ENCODE measurements at places on chromosomes 11 and 22.

- peak; percentile 64 for DNase-seq
These were observed 209.7 kb upstream of the ARHGAP20 start for GRCh38 chr11:110921742-110922521.

DNA sequence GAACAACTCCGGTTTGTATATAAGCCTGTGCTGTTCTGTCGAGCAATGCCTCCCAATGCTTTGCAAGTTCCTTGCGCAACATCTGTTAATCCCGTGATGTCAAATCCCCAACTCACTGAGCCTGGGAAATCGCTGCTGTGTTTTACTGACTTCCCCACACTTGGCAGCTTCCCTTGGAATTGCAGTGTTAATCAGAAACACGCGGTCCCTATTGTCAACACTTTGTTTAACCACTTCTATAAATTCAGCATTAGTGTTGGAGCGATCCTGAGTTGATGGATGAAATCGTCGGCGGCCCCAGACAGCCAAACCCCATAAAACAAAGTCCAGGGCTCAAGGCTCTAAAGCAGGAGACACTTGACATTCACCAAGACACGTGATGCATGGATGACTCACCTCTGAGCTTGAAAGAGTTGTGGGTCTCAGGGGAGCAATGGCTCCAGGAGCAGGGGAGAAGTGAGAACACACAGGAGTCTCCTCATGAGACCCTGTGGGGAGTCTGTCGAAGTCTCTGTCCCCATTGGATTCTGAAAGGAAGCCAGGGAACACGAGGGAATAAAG lies 555.3 kb downstream of the MIAT start:
- peak; percentile 100 for DNase-seq

- peak; percentile 42 for DNase-seq
These were observed 3.0 kb upstream of the RFPL3 start for GRCh38 chr22:32354360-32355351.

- no peak for DNase-seq
These were observed 82.6 kb upstream of the NNMT start for GRCh38 chr11:114213622-114214021.

DNA sequence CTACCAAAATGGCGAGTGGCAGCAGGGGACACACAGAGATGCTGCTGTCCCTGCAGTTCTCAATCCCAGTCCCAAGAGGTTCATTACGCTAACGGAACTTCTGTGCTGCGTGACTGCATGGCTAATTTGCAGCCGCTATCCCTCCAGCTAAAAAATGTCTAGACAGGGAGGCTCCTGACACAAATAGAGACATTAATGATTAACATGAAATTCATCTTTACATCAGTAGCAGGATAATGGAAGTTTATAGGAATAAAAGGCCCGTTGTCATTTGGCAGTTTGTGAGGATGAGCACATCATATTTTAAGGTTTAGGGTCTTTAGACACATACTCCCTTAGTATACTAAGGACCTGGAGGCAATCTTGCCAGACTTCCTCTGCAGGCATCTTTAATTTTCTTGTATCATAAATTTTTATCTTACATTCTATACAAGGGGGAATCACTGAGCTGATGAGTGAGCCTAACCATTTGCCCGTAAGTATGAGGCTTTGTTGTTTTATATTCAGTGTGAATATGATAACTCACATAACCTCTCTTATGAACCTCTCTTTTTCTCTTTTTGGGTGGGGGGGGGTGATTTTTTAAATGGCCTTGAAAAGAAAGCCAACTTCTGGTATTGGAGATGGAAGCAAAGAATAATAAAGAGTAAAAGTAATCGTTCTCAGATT lies 99.8 kb upstream of the OR9G4 start:
- DNase-seq = no peak

DNA sequence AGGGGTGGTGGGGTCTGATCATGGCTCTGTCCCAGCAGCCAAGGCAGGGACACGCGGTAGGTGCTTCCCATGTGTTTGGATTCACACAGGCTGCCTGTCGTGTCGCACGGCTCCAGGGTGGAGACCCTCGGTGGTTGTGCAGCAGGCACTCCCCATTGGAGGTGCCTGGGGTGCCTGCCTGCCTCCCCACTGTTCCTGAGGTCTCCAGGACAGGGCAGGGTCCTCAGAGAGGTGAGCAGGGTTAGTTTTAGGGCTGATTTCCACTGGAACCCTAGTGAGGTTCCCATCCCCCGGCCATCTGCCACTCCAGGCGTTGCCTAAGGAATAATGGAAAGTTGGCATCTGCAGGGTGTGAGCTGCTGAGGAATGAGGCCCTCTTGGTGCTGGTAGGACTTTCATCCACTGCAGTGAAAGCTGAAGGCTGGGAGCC lies 32.3 kb downstream of the OSBPL5 start:
- DNase-seq = no peak

DNA sequence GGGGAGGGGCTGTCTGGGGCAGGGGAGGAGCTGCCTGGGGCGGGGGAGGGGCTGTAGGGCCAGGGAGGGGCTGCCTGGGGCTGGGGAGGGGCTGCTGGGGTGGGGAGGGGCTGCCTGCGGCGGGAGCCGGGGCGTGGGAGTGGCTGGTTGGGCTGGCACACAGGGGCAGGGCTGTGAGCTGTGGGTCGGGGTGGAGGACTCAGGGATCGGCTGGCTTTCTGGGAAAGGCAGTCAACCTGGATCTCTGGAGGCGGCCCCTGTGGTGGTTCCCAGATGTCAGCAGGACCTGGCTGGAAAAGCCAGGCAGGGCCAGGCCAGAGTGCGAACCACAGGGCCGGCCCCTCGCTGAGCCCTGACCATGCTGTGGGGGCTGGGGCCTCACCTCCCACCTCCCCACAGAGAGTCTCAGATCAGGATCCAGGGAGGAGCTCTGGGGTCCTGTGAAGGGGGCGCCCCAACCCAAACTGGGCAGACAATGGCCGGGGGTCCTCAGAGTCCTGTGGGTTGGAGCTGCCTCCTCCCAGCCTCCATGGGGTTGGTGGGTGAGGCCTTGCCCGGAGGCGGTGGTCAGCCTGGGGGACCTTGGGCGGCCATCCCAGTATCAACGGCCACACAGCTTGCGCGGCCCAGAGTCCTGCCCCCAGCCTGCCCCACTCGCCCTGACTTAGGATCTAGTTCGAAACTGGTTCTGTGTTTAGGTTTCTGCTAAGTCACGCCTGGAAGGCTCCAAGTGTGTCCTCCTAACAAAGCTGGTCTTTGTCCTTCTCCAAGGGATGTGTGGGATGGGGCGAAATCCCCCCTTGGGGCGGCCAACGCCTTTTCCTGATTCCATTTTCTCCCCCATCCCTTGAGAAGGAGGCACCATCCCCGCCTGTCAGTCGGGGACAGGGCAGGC lies 1.9 kb downstream of the MUC5B start:
- no peak for DNase-seq

DNA sequence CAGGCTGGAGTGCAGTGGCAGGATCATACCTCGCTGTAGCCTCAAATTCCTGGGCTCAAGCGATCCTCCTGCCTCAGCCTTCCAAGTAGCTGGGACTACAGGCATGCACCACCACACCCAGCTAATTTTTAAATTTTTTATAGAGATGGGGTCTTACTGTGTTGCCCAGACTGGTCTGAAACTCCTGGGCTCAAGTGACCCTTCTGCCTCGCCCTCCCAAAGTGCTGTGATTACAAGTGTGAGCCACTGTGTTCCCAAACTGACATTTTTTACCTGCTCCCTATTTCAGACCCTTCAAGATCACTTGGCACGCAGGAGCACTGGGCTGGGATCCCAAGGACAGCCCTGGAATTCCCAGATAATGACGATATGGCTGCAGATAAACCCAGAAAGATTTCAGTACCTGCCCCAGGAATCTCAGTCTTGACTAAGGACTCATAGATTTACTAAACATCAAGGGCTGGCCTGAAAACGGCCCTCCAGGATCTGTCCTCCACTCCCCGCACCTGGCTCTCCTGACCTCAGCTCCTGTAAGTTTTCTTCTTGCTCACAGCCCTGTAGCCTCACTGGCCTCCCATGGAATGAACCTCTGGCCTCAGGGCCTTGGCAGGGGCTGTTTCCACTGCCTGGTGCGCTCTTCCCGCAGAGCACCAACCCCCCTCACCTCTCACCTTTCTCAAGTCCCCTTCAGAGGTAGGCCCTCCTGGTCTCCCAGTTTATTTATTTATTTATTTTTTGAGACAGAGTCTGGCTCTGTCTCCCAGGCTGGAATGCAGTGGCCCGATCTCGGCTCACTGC lies 3.6 kb upstream of the CSNK1E start:
- DNase-seq = no peak

DNA sequence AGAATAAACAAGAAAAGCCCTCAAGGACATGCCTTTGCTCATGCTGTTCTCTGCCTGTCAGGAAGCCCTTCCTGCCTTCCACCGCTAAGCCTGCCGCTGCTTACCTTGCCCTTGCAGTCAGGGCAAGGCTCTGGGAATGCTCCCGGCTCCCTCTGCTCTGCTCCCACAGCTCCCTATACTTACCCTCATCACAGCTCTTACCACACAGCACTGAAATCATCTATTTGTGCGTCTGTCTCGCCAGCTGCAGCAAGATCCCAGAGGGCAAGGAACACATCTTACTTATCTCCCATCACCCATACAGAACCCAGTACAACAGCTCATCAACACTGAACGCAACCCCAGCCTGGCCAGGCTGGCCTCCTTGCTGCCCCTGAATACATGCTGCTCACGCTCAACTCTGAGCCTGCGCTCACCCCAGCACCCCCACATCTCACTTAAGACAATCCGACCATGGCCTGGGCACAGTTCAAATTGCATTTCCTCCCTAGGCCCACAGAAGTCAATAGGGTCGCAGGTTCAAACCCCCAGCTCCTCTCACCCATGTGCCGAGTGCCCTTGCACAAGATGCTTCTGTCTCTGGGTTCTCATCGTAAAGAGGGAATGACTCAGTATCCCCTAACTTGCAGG lies 161.8 kb downstream of the IGLL1 start:
- no peak for DNase-seq

- peak; percentile 65 for DNase-seq
These were observed 28.5 kb downstream of the LRP4 start for GRCh38 chr11:46889689-46890475.

- DNase-seq = peak; percentile 73
These were observed 63.7 kb downstream of the MACROD1 start for GRCh38 chr11:64102005-64102738.

DNA sequence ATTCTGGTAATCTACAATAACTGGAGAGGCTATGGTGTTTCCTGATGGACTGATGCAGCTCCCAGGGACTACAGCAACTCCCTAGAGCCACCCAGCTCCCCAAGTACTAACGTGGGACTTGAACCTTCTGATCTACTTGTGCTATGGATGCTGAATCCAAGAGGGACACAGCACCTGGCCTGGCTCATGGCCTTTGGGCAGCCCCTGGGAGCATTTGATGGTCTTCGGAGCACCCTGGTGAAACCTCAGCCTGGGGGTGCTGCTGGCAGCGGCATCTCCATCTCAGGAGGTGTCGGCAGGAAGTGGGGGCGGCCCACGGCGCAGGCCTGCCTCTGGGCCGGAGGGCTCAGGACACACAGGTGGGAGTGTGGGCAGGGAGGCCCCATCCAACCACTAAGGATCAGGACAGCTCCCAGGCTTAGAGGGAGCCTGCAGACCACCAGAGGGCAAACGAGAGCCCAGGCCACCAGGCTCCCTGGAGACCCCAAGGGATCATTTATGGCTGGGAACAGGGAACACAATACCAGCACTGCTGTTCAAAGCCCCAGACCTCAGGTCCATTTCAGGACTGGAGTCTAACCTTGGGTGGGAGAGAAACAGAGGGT lies 8.7 kb downstream of the EHD1 start:
- DNase-seq = no peak

GRCh38 chr11:72685560-72686480 lies 11.6 kb upstream of the PDE2A start:
- peak; percentile 75 for DNase-seq

DNA sequence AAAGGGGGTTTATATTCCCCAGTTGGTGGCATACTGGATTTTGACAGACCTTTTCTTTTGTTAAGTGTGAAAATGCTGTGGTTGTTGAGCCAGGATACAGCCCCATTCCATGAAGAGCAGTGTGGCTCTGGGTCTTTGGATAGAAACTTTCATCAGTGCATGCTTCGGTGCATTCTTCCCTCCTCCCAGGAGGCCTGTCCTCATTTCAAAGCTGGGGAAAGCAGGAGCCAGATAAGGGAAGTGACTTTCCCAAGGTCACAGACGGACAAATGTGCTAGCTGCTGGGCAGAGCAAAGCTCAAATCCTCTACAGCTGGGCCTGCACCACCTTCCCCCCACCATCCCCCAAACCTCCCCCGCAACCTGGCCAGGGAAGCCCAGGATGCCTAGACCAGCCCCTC lies 184.5 kb upstream of the NTM start:
- no peak for DNase-seq

- no peak for DNase-seq
These were observed 23.4 kb upstream of the KIRREL3 start for GRCh38 chr11:127023991-127024390.

DNA sequence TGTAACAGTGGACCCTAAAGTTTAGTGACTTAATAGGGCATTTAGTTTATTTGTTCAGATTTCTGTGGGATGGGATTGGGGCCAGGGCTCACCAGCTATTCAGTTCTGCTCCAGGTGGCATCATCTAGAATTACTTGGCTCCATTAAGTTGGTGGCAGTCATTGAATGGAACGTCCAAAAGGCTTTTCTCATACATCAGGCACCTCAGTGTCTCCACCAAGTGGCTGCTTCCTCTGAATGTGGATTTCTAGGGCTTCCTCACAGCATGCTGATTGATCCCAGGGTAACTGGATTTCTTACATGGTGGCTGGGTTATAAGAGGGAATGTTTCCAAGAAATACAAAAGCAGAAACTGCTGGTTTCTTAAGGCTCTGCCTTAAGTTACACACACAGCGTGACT lies 34.7 kb downstream of the USP47 start:
- DNase-seq = no peak

GRCh38 chr11:65327021-65327420 lies 6.6 kb upstream of the DPF2 start:
- no peak for DNase-seq

DNA sequence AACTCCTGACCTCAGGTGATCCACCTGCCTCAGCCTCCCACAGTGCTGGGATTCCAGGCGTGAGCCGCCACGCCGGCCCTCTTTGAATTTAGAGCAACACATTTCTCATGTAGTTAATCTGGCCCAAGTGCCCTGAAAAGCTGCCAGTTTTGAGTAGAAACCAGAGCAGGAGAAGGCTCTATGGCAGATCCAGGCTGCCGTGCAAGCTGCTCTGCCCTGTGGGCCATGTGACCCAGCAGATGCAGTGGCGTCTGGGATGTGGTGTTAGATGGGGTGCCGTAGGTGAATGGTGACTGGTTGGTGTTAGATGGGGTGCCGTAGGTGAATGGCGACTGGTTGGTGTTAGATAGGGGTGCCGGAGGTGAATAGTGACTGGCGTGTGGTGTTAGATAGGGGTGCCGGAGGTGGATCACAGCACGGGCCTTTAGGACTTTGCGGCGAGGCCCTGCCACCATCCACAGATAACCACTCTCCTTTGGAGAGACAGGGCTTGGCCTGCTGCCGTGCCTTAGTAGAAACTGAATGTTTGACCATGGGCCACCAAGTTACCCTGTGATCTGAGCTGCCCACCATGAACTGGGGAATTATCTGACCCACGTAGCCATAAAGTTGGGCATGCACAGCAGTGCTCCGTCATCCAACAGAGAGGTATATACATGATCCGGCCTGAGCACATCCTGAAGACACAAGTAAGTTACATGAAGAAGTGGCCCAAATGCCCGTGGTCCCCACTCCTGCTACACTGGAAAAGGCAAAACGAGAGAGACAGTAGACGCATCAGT lies 32.7 kb downstream of the ASCL2 start:
- no peak for DNase-seq
